ENCODE measurements at places on chromosomes 7 and 10. TPM values are rescaled to one million over a fixed set of nuclear protein-coding genes. Genes with fewer than 3 reads are reported as not detected.

AKR1E2 gene
- not detected for polyA plus RNA-seq

OPALIN gene
- polyA plus RNA-seq: not detected

MRLN gene
- polyA plus RNA-seq: not detected

HOXA3 gene
- 0.13 TPM for polyA plus RNA-seq

All from CD4-positive, CD25-positive, alpha-beta regulatory T cell (primary cell).